NCI-H510A (cell line): ENCODE measurements at places on chromosomes 1 and 21.

GRCh38 chr1:246959944-246960693 is 28.4 kb upstream of the AHCTF1 start:
- no peak for DNase-seq

- DNase-seq = no peak
These were observed 35.5 kb downstream of the MTR start for GRCh38 chr1:236830560-236830959.

- DNase-seq = no peak
These were observed 2.7 kb downstream of the SNAPIN start for GRCh38 chr1:153661111-153661708.

DNA sequence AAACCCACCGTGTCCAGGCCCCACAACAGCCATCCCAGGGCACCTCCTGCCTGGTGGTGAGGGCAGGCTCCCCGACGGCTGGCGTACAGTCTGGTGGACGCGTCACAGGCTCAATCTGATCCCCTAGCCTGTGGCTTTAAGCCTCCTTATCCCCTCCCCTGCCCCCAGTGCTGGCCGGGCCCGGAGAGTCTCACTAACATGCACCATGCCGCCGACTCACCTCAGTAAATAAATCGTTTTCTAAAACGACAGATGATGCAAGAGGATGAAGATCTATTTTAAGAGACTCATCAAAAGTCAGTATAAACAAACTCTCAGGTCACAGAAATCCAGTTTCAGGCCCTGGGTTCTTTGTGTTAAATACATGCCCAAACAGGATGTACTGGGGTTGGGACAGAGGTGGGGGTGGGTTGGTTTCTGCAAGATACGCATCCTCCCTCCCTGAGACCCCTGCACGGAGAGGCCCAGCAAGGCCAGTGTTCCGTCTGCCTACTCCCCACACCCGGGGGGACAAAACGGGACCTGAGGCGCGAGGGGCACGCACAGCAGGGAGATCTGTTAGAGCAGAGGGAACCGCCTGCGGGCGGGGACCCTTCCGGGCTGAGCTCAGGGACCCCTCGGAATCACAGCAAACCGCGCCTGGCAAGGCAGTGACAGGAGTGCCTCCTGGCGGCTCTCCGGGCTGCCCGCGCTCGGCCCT is 3.1 kb downstream of the PANK4 start:
- DNase-seq = no peak

DNA sequence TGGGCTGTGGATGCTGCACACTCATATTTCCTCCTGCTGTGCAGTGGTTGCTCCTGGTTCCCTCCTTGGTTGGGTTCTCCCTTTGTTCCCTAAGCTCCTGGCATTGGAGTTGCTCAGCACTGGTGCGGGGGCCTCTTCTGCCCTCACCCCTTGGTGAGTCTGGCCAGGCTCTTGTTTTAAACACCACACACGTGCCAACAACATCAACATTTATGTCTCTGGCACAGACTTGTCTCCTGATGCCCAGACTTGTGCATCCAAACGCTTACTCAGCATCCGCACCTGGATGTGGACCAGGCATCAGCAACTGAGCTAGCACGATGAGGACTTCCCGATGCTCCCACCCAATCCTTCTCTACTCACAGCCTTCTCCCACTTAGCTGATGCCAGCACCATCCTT is 627.6 kb downstream of the NPHP4 start:
- DNase-seq = no peak

GRCh38 chr1:156668801-156669637 is 8.2 kb downstream of the NES start:
- no peak for DNase-seq

- no peak for DNase-seq
These were observed 6.7 kb downstream of the PDE9A start for GRCh38 chr21:42660118-42660470.

- DNase-seq = no peak
These were observed 23.0 kb upstream of the ZBTB40 start for GRCh38 chr1:22428672-22429071.

- no peak for DNase-seq
These were observed 59.3 kb downstream of the CDC14A start for GRCh38 chr1:100411574-100411973.

GRCh38 chr1:53622531-53622930 is 116.4 kb downstream of the GLIS1 start:
- no peak for DNase-seq

DNA sequence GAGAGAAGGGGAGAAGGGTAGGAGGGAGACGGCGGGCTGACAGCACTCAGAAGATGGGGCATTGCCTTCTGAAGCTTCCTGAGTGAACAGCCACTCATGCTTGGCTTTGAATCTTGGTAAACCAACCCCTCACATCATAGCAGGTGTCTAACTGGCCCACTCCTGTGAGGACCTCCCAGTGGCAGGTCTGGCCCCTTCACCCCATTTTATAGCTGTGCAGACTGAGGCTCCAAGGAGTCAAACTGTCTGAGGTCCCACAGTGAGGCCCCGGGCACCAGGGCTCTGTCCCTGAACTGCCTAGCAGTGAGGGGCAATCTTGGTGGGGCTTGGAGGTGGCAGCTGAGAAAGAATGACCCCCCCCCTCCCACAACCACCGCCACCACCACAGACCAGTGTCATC is 41.0 kb downstream of the SDC3 start:
- DNase-seq = no peak

GRCh38 chr1:193102662-193103061 is 2.6 kb downstream of the GLRX2 start:
- no peak for DNase-seq

DNA sequence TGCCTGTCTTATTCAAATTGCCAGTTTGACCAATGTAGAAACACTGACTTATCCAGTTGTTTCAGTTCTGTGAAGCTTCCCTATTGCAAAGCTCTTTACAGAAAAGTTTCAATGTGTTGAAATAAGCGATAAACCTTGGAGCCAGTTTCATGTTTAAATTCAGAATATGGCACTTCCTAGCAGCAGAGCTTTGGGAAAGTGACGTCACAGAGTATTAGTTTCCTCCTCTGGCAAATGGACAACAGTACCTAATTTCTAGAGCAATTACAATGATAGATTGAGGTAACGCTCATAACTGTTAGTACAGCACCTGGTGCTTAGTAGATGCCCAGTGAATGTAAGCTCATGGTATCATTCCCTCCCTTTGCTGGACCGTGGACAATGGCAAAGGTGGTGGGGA is 527.5 kb upstream of the DAB1 start:
- DNase-seq = no peak

- DNase-seq = no peak
These were observed 44.3 kb downstream of the ERICH3 start for GRCh38 chr1:74629283-74629682.

GRCh38 chr1:227886503-227886961 is 61.2 kb downstream of the WNT9A start:
- DNase-seq = no peak

GRCh38 chr1:84242641-84243040 is 58.9 kb upstream of the SAMD13 start:
- no peak for DNase-seq

DNA sequence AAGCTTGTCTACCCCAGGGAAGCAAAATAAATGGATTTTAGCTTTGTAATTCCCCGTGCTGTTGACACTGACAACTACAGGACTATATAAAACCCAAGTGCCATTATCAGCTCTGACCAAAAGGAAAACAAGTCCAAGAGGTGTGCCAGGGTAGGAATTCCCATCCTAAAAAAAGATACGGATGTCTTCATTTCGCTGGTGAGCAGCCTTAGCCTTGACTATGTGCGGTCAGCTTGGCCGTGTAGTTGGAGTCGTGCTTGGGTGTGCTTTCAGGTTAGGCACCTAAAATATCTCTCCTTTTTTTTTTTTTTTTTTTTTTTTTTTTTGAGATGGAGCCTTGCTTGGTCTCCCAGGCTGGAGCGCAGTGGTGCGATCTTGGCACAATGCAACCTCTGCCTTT is 28.9 kb upstream of the ACTN2 start:
- no peak for DNase-seq

DNA sequence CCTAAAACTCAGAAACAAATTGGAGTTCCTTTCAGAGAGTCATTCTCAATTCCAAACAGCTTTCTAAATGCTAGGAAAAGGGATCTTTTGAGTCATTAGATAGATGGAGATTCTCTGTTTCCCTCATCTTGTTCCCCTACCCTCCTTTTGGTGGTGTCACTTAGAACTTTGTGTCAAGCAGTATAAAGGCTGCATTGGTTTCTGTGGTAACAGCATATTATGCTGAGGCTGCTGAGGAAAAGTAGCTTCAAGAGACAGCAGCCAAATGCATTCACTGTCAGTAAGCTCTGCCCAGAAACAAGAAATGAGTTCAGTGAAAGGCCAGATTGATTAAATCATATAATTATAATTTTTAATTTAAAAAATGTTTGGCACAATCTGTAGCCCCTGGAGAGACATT is 144.1 kb downstream of the LRRC40 start:
- DNase-seq = no peak

DNA sequence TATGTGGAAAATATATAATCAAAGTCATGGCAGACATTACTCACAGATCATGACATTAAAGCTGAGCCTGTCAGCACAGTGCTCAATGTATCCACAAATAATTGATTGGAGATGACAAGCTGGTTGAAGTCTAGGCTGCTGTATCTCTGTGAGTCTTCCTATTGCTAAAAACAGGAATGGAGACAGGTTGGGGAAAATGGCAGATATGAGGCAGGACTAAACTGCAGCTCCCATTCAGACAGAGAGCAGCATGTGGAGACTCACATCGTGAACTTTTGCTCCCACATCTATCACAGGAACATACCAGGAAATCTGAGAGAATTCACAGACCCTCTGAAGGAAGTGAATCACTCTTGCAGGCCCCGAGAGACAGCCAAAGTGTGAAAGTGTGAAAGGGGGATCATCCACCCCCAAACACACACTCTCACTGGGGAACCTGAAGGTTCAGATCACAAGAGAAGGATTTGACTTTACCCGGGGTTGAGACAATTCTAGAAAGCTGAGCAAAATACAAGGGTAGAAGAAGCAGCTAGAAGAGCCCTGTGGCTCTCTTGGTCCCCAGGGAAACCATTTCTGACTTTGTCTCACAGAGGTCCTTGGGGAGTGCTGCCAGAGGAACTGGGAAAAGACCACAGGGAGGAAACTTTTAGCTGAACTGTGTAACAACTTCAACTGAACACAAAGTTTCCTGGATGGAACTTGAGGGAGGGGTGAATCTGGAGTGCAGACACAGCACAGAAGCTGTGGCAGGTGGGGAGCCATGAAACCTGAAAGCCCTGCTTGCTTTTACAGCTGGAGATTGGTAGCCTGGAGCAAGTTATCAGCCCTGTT is 173.4 kb downstream of the S1PR1 start:
- DNase-seq = no peak

DNA sequence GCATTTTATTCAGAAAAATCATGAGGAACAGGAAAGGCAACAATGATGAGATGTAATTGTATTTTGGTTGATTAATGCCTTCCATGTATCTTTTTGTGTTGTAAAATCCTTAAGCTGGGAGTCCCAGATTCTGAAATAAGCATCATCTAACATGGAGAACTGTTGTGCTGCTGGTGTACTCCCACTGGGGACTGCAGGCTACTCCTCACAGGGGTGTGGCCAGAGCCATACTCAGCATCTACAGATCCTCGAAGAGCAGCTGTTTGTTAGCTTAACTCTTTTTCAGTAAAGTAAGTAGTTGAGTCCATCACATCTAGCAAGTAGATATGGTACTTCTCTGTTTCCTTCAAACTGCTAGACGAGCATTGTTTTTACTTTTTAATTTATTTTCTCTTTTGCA is 358.0 kb downstream of the BRINP3 start:
- no peak for DNase-seq

DNA sequence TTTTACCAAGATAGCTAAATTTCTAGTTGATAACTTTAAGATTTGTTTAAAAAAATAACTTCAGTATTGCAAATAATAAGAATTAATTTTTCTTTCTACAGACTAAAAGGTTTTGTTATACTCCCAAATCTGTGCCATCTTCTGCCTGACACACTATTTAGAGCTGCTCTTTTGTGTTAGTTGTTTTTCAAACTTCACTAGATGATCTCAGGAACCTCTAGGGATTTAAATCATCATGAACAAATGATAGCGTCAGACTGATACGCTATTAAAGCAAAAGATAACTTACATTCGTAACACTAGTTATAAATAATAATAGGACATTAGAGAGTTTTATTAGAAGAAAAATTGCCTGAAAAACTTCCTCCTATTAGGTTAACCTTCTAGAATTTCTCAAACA is 243.1 kb upstream of the CXADR start:
- no peak for DNase-seq

GRCh38 chr1:28241638-28242241 is 5.8 kb downstream of the ATP5IF1 start:
- DNase-seq = no peak

DNA sequence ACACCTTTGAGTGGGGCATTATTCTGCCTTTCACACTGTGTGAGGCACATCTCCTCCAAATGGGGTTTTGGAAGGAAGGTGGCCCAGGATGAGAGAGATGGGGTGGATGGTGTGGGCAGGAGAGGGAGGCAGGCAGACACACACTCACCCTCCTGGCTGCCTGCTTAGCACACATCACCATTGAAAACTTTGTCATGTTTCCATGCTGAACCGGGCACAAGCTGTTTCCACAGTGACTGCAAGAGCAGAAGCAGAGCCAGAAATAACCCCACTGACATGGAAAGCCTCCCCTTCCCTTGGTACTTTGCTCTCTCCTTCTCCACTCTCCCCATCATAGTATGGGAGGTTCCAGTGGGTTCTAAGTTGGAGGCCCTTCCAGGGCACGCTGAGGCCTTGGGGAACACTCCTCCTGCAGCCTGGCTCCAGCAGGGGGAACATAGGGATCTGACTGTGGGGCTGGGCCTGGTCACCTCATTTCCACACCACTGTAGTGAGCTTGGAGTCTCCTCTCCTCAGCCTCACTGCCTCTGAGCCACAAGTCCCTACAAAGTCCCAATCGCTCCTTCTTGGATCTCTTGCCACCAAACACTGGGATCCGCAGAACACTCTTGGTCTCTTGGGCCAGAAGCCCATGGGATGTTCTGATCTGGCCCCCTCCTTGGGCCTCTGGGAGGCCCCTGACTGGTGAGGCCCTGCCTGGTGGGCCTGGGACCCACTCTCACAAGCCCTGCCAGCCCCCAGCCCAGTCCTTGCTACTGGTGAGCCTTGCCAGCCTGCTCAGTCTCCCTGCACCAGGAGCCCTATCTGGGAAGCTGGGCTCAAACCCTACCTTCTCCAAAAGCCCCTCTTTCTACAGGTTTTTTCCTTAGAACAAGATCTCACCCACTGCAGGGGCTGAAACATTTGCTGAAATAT is 163.0 kb upstream of the EDN2 start:
- no peak for DNase-seq

DNA sequence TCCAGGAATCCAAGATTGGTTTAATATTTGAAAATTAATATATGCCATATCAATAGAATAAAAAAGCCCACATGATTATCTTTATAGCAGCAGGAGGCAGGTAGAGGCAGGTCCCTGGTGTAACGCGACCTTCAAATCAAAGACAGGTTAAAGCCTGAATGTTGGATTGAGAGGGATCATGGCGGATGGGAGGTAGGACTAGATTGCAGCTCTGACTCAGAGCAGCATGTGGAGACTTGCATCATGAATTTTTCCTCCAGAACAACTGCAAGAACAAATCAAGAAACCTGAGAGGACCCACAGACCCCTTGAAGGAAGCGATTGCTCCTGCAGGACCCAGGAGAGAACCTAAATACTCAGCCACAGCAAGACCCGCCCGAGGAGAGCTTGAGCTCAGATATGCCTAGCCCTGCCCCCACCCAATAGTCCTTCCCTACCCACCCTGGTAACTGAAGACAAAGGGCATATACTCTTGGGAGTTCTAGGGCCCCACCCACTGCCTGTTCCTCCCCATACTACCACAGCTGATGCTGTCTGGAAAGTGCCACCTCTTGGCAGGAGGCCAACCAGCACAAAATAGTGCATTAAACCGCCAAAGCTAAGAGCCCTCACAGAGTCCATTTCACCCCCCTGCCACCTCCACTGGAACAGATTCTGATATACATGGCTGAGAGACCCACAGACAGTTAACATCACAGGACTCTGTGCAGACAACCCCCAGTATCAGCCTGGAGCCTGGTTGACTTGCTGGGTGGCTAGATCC is 19.5 kb downstream of the S100B start:
- no peak for DNase-seq
